Stimulated activated naive CD4-positive, alpha-beta T cell treated with Interleukin-2 at 50 U/mL for 16 hours (primary cell): ENCODE measurements at places on chromosomes 12 and 14.

- DNase-seq: no peak
These were observed 53.3 kb downstream of the SMIM41 start for GRCh38 chr12:52132754-52133161.

DNA sequence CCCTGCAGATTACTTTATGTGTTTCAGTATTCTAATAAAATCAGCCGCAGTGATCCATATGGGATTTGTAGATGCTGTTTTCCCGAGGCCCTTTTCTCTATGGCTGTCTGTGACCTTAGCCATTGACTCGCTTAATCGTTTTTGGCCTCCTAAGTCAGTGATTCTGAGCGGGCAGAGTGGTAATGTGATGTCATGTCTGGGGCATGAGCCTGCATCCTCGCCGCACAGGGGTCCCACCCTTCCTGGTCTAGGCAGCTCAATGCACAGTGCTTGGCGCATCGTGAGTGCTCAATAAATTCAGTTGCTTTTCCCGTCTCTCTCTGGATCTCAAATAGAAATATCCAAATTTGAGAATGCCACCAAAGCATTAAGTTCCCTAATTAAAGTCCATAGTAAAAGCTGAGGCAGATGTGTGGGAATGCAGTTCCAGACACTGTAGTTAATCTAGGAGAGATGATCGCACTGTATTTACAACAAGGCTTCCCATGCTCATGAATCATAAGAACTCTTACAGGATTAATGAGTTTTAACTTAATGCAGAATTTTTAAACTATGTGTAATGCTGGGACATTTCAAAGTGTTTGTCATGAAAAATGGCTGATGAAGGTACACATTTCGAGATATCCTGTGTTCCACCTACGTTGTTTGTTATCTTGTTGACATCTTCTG, 29.3 kb downstream of the HMGA2 start:
- no peak for DNase-seq

DNA sequence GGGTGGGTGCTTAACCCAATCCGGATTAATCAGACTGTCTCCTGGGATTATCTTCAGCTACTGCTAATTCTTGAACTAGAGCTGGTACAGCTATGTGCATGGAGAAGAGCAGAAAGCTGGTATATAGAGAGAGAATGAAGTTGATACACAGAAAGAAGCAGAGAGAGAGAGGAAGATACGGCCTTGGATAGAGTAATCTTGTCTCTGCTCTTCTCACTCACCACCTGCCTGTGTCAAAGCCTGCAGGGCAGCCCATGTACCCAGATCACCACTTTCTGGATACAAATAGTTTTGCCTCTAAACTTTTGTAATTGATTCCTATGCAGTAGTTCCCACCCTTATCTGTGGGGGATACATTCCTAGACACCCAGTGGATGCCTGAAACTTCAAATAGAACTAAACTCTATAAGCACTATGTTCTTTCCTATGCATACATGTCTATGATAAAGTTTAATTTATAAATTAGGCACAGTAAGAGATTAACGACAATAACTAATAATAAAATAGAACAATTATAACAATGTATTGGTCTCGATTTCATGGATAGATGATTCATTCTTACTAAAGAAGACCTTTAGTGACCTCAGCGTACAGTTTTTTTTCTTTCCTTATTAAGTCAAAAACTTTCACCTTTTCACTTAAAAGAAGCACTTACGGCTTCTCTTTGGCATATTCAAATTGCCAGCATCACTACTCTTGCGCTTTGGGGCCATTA, 45.5 kb downstream of the YEATS4 start:
- DNase-seq: no peak

GRCh38 chr12:78746001-78746400, 118.6 kb upstream of the SYT1 start:
- DNase-seq: no peak

DNA sequence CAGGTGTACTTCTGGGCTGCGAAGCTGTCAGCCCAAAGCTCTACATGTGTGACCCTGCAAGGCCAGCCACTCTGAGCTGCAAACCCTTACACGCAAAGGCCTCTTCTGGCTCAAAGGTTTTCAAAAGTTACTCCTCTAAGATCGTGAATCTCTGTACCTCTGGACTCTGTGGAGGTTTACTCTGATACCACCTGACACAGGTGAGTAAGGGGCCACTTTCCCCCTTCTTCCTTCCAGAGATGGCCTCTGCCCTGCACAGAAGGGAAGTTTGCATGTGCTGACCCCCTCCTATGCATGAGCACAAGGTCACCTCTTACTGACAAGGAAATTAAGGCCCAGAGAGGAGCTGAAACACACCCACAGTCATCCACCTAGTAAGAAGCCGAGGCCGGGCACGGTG, 14.5 kb downstream of the ITPK1 start:
- no peak for DNase-seq

- DNase-seq: no peak
These were observed 1510.3 kb upstream of the SEL1L start for GRCh38 chr14:83044001-83044400.

DNA sequence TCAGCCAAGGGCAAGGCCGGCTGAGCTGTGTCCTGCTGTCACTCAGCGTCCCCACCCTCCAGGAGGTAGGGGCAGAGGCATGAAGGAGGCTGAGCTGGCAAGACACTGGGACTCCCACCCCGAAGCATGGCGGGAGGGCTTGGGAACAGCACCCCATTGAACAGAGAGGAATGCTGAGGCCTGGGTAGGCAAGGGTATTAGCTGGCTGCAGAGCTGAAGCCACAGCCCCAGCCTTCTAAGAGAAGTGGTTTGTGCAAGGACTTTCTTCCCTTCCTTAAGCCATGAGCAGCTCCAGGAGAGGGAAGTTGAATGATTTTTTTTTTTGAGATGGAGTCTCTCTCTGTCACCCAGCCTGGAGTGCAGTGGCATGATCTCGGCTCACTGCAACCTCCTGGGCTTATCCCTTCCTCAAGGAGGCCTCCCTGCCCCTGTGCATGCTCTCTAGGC, 6.6 kb upstream of the CFAP73 start:
- DNase-seq: no peak

GRCh38 chr12:86265329-86265695, 9.1 kb upstream of the MGAT4C start:
- DNase-seq: no peak

- DNase-seq: peak; percentile 90
These were observed 1.7 kb upstream of the CCND2 start for GRCh38 chr12:4271717-4272423.

DNA sequence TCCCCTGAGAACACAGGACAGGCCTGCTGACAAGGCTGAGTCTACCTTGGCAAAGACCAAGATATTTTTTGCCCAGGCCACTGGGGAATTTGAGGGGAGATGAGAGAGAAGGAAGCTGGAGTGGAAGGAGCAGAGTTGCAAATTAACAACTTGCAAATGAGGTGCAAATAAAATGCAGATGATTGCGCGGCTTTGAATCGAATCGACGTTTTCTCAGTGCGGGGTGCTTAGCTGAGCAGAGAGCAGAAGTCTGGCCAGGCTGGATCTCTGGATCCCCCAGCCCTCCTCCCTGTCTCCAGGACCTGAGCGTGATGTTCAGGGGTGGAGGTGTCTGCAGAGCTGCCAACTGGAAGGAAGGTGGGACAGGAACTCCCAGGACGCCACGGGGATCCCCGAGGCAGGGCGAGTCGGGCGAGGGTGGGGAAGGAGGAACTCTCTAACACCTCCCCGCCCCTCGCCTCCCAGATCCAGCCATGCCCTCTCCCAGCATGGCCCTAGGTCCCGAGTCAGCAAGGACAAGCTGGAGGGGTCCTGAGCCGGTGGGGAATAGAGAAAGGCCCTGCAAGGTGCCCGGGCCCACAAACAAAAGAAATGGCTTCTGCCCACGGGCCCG, 527 bp upstream of the CARMIL3 start:
- DNase-seq: no peak

- no peak for DNase-seq
These were observed 16.3 kb upstream of the ABHD12B start for GRCh38 chr14:50855558-50855957.

DNA sequence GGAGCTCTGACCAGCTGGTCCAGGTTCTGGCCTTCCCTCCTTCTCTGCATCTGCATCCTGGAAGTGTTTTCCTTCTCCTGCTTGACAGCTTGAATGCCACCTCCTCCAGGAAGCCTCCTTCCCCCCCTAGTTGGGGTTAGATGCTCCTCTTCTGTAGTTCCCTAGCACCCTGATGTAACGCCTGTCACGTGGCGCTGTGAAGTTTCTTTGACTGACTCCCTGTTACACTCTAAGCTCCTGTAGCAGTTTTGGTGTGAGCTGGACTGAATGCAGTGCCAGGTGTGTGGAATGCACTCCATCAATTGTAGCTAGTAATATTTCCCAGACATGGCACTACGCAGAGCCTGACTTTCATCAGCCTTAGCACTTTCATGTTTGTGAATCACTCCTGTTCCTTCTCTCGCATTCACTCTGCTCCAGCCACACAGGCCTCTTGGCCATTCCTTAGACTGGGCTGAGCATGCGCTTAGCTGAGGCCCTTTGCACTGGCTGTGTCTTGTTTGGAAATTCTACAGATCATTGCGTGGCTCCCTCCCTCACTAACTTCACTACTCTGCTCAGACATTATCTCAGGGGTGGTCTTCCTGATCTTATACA, 2.1 kb upstream of the FAIM2 start:
- DNase-seq: no peak

DNA sequence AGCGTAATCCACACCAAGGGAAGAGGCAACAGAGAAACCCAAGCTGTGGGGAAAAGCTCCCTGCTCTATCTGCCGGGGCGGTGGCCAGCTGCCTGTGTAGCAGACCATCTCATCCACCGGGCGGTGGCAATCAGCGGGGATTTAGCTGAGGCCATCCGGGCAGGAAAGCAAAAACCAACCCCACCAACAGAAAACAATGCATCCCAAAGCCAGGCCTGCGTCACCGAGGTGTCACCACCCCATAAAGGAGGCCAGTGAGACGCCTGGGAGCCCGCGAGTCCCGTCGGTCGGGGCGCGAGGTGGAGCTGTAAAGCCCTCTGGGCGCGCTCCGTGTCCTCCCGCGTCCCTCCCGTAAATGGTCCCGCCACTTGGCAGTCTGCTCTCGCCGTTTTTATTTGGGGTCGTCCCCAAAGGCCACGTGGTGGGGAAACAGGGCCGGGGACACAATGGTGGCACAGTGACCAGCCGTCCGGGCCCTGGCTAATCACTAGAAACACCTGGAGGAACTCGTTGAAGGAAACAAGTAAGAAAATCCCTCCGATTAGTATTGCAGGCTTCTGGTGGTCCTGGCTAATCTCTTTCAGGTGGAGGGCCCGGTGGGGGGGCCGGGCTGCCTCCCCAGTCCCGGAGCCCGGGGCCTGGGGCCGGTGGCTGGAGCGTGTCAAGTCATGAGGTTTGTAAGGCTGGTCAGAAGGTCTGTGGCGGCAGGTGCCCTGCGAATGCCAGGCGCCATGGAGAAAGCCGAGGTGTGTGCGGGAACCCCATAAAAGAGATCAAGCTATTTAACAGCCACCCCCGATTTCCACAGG, 94.7 kb upstream of the GSC start:
- no peak for DNase-seq

GRCh38 chr12:51836041-51836826, 12.3 kb downstream of the FIGNL2 start:
- DNase-seq: no peak

DNA sequence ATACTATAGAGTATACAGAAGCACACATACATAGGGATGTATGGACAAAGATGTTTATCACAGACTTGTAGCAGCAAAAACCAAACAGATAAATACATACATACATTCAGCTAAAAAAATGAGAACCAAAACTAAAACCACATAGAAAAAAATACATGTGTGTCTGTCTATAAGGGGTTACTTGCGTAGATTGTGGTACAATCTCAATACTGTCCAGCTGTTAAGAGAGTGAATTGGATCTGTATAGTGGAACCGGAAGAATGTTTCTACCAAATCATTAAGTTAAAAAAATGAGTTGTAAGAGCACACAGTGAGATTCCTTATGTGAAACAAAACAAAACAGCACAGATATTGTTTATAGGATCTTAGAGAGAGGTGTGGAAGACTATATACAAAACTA, 44.2 kb upstream of the DCD start:
- DNase-seq: no peak

- DNase-seq: no peak
These were observed 28.5 kb downstream of the YARS2 start for GRCh38 chr12:32727237-32727636.
